ENCODE measurements at places on chromosomes 5 and 9.

DNA sequence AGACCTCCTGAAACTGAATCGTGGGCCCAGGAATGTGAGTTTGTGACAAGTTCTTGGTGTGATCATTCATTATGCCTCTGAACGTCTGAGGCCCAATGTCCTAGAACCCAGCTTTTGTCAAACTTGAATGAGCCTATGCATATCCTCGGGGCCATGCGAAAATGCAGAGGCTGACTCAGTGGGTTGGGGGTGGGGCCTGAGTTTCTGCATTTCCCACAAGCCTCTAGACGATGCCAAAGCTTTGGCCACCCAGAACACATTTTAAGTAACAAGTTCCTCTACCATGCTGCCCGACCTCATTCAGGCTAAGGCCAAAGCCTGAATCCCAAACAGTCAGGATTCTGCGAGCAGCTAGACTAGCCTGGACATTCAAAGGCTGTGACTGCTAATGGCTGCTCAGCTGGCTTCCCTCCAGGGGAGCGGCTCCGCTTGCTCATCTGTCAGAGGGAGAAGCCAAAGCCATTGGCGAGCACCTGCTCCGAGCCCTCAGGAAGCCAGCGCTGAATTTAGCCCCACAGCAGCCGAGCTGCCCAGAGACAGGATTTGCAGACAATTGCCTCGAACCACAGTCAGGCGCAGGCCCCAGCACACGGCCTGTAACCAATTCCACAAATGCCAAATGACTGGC is 177.5 kb downstream of the ZDHHC21 start:
- DNase-seq: no peak

- DNase-seq: no peak
Observed at GRCh38 chr5:122515709-122516431, 203.8 kb downstream of the SNCAIP start.

- no peak for DNase-seq
Observed at GRCh38 chr5:24749701-24750100, 104.9 kb upstream of the CDH10 start.

DNA sequence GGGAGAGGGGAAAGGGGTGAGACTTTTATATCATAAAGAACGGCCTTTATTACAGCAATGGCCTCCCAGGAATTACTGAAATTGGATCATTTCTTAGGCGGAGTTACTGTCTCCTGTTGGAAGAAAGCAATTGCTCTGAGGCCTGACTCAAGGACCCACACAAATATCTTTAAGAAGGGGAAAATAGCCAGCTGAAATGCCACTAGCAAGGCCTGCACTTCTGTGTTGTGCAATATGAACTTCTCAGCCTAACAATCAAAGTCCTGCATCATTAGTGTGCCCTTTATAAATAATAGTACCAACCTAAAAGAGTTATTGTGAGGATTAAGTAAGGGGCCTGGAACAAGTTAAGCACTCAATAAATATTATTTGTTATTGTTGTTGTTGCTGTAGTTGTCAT is 30.1 kb upstream of the TRIM32 start:
- DNase-seq: no peak
